ENCODE measurements at places on chromosomes 7 and 10.

DNA sequence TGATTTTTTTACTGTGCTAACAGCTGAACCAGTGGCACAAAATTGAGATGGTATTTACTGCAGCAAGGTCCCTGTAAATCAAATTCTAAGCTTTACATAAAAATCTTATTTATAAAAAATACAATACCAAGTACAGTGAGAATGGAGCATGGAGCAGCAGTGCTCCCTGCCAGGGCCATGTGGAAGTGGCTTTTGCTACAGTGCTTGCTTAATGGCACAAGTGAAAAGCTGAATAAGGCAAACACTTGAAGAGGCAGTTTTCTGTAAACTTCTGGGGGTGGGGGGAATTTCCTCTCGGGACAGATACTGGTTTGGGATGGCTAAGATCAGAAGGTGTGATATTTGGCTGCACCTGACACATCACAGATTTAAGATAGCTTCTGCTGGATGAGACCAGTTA is 27.5 kb downstream of the AP3M1 start:
- peaks cover 2% of the 10 kb centered on the region for H3K36me3 ChIP-seq
- no peaks in the 10 kb centered on the region for H3K4me1 ChIP-seq
- no peaks in the 10 kb centered on the region for H3K27me3 ChIP-seq
- no peak overlapping the region for H3K4me3 ChIP-seq
- no peak for DNase-seq
- H3K27ac ChIP-seq: no peak overlapping the region

- H3K27ac ChIP-seq: no peak overlapping the region
- H3K4me3 ChIP-seq: no peak overlapping the region
- DNase-seq: no peak
- H3K4me1 ChIP-seq: no peaks in the 10 kb centered on the region
- H3K27me3 ChIP-seq: no peaks in the 10 kb centered on the region
Measured at GRCh38 chr7:132830941-132831340, 250.9 kb downstream of the CHCHD3 start.

DNA sequence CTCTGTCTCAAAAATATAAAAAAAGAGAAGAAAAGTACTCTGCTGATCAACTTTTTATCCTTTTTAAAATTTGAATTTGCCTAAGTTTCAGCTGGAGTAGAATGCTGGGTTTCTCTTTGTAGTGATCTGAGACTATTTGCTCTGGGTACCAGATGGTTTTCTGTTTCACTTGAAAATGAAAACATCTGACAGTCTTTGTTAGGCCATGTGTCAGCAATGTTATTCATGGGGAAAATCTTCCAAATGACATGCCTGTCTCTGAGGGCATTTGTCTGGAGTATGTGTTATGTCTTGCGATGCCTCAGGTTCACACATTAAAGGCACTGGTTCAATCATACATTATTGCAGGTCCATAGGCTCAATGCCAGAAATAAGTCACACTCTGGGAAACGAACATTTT is 175.3 kb upstream of the TMEM229A start:
- H3K36me3 ChIP-seq: no peaks in the 10 kb centered on the region
- DNase-seq: no peak
- H3K4me3 ChIP-seq: no peak overlapping the region

DNA sequence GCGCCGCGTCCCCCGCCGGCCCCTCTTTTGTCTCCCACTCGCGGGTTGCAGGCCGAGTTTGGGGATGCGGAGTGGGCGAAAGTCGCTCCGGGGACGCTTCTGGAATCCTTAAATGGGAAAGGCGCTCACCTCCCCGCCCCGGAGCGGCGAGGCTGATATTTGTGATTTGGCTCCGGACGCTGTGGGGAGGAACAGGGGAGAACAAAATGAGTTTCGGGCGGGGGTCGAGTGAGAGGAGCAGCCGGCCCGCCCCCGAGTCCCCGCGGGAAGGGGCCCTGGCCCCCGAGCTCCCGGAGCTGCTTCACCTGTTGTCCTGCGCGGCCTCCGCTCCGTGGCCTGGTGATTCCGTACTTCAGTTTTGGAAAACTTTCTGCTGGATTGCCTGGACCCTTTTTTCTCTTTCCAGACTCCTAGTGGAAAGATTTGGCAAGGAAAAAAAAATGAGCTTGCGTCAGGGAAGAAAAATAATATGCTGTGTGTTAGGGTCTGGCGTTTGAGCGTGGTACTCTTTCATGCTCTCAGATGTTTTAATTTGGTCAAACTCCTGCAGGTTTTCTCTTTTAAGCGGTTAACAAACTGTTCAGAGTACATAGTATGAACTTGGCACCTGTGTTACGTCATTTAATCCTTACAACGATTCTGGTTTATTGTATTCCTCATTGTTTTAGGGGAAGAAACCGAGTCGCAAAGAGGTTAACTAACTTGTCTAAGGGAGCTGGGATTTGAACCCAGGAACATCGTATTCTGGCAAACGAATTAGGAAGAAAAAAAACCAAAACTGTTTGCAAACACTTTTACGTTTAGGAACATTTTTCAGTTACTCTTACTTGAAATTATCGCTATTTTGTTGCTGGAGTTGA is 924 bp downstream of the BMPR1A start:
- no peaks in the 10 kb centered on the region for H3K36me3 ChIP-seq
- H3K4me3 ChIP-seq: peak overlapping the region; percentile 93
- H3K27ac ChIP-seq: peak overlapping the region; percentile 97

- H3K4me1 ChIP-seq: no peaks in the 10 kb centered on the region
- DNase-seq: no peak
Measured at GRCh38 chr7:144656965-144657517, 178.8 kb downstream of the TPK1 start.

DNA sequence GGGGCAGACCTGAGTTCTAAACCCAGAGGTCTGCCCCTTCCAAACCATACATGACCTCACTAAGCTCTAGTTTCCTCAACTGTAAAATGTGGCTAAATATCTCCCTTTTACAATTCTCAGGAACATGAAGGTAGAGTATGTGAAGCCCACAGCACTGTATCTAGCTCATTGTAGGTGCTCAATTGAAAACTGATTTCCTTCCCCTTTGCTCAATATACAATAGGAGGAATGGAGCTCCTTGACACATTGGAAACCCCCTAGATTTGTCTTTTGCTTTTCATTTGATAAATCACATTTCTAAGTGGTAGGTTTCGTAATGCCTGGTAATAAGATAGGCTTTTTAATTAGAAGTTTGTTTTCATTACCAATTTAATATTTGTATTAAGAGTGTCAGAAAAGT is 153.3 kb downstream of the ARID5B start:
- H3K36me3 ChIP-seq: peaks cover 3% of the 10 kb centered on the region
- DNase-seq: no peak
- H3K4me3 ChIP-seq: peak overlapping the region; percentile 10
- H3K4me1 ChIP-seq: peaks cover 17% of the 10 kb centered on the region
- H3K27me3 ChIP-seq: no peaks in the 10 kb centered on the region

DNA sequence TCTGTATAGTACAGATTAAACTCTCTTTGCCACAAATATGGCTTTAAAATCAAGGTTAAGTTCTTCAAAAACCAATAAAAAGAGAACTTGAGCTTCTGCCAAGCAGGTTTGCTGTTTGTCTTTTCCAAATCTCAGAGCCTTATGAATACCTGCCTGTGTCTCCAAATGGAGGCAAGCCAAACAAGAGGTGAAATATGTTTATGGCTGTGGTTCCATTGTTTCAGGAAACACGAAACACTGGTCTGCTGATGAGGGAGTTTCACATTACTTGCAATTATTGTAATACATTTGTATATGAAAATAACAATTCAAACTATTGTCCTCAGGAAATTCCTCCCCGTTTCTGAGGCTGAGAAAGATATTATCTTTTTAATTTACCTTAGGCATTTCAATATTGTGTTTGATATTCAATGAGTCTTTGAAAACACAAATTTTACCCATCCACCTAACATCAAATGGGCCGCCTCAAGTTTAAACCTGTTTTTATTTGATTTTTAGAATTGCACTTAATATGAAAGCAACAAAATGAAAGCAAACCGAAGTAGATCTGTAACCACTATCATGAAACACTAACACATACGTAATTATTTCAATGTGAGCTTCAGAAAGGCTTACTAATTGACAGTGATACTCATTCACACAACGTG is 359.3 kb downstream of the HGF start:
- H3K4me1 ChIP-seq: no peaks in the 10 kb centered on the region
- H3K27ac ChIP-seq: peak overlapping the region; percentile 33
- H3K36me3 ChIP-seq: no peaks in the 10 kb centered on the region
- peak overlapping the region; percentile 21 for H3K4me3 ChIP-seq

- DNase-seq: no peak
- H3K4me3 ChIP-seq: no peak overlapping the region
- no peaks in the 10 kb centered on the region for H3K36me3 ChIP-seq
- H3K27me3 ChIP-seq: no peaks in the 10 kb centered on the region
- H3K4me1 ChIP-seq: no peaks in the 10 kb centered on the region
- no peak overlapping the region for H3K27ac ChIP-seq
Measured at GRCh38 chr10:109769966-109770365, 153.3 kb downstream of the XPNPEP1 start.

DNA sequence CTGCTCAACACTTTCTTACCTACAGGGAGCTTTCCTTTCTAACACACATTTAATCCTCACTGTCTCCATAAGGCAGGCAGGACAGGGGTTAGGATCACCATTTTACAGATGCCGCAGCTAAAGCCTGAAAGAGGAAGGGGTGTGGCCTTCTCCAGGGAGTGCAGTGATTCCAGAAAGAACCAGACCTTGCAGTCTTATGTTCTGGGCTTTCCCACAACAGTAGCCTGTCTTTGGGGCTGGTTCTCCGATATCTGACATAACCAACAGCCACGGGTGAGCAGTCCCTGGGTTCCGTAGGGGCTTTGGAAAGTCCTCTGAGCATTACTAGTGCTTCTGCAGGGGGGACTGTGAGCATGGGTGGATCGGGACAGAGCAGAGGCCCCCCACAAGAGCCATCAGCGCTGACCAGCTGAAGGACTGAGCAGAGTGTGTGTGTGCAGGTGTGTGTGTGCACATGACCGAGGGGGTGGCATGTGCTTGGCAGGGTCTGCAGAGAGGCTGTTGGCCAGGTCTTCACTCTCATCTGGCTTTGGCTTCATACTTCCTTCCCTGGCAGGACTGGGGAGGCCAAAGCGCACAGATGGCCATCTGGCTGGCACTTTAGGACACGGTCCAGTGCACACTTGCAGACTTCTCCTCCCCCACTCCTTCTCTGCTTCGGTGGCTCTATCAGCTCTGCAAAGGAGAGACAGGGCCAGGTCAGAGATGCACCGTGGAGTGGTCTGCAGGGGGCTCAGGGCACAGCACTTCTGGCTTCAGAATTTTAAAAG is 400.3 kb downstream of the RPS24 start:
- H3K4me1 ChIP-seq: no peaks in the 10 kb centered on the region
- no peaks in the 10 kb centered on the region for H3K36me3 ChIP-seq
- no peak for DNase-seq
- peak overlapping the region; percentile 3 for H3K4me3 ChIP-seq

- H3K4me1 ChIP-seq: peaks cover 12% of the 10 kb centered on the region
- no peak overlapping the region for H3K4me3 ChIP-seq
- H3K27ac ChIP-seq: peak overlapping the region; percentile 80
- no peak for DNase-seq
- H3K36me3 ChIP-seq: no peaks in the 10 kb centered on the region
Measured at GRCh38 chr7:36045326-36045725, 107.7 kb upstream of the EEPD1 start.

- H3K36me3 ChIP-seq: no peaks in the 10 kb centered on the region
- H3K27me3 ChIP-seq: no peaks in the 10 kb centered on the region
- H3K27ac ChIP-seq: no peak overlapping the region
Measured at GRCh38 chr7:28470344-28470743, 58.0 kb downstream of the CREB5 start.

DNA sequence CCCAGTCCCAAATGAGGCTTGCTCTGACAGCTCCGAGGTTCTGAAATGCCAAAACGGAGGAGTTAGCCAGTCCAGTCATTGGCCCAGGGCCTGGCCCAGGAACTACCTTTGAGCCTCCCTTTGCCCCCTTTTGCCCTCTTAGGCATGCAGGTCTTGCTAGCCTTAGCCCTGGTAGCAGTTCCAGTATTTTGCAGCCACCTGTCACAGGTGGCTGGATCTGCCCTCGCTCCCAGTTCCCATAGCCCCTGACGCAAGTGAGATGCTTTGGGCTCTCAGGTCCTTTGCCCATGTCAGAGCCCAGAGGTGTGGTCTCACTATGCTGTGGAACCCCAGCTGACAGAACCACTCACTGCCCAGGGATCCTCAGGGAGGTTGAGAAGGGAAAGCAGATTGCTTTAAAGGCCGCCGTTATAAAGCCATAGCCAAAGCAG is 42.0 kb downstream of the GPRIN2 start:
- peaks cover 6% of the 10 kb centered on the region for H3K27me3 ChIP-seq
- peak; percentile 43 for DNase-seq
- H3K4me1 ChIP-seq: no peaks in the 10 kb centered on the region
- no peak overlapping the region for H3K27ac ChIP-seq
- no peak overlapping the region for H3K4me3 ChIP-seq
- no peaks in the 10 kb centered on the region for H3K36me3 ChIP-seq

GRCh38 chr10:79248341-79249185 is 98.7 kb upstream of the PPIF start:
- no peaks in the 10 kb centered on the region for H3K36me3 ChIP-seq
- H3K27me3 ChIP-seq: no peaks in the 10 kb centered on the region

DNA sequence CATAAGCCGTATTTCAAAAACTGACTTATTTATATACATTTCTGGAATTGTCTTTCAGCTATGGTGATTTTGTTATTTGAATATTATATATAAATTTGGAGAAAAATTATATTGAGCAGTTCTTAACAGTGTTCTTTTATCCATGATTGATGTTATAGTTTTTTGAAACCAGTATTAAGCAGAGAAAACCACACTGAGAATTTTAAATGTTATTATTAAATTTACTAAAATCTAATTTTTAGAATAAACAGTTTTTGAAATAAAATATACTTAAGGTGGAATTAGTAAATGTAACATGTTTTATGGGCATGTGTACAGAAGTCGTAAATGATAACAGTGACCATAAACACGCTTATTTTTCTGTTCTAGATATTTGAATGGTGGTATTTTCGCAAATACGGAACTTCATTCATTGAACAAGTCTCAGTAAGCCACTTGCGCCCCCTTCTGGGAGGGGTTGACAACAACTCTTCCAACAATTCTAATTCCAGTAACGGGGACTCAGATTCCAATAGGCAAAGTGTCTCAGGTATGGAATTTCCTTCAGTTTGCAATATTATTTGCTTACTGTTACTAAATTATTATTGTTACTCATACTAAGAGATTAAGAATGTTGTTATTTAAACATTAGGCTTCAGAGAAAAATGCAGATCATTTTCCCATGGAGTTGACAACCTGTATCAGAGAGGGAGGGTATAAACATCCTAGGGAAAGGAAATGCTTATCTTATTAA is 166.1 kb downstream of the ST7 start:
- H3K36me3 ChIP-seq: no peaks in the 10 kb centered on the region
- peak; percentile 58 for DNase-seq
- H3K4me1 ChIP-seq: no peaks in the 10 kb centered on the region
- H3K27ac ChIP-seq: no peak overlapping the region
- H3K4me3 ChIP-seq: no peak overlapping the region
- H3K27me3 ChIP-seq: no peaks in the 10 kb centered on the region
